ENCODE measurements at places on chromosomes 3 and 15.

- DNase-seq: no peak
Observed at GRCh38 chr15:22808761-22809280, 22.4 kb downstream of the NIPA1 start.

- DNase-seq: no peak
Observed at GRCh38 chr3:38561746-38562466, 65.8 kb downstream of the EXOG start.

DNA sequence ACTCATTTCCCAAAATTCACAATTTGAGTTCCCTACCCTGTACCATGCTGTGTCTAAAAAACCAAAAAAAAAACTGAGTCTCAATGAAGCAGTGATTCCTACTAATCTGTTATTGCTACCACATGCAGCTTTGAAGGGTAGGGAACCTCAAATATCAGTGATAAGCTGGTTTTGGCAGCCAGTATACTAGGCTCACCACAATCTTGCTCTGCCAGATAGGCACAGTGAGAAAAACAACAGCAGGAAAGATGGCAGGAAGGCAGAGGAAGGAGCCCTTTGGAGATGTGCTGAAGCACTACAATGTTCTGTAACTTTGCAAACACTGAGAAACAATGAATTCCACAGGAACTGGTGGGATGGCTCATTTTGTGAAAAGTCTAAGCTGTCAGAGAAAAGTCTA, 96.9 kb upstream of the UBP1 start:
- DNase-seq: no peak

DNA sequence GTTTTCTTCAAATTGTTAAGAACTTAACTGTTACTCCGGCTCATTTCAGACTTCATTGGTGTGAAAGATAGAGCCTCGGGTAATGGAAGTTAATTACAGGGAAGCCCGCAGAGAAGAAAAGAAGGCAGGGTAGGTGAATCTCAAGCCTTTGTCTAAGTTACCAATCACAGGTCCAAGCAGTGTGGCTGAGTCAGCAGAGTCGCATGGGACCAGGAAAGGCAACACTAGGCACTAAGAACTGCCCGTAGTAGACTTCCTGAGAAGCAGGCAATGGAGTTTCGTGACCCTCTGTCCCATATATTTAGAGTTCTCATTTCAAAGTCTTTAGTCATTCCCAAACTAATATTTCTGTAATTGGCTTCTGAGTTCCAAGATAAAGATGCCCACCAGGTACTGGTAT, 122.9 kb upstream of the STT3B start:
- no peak for DNase-seq

DNA sequence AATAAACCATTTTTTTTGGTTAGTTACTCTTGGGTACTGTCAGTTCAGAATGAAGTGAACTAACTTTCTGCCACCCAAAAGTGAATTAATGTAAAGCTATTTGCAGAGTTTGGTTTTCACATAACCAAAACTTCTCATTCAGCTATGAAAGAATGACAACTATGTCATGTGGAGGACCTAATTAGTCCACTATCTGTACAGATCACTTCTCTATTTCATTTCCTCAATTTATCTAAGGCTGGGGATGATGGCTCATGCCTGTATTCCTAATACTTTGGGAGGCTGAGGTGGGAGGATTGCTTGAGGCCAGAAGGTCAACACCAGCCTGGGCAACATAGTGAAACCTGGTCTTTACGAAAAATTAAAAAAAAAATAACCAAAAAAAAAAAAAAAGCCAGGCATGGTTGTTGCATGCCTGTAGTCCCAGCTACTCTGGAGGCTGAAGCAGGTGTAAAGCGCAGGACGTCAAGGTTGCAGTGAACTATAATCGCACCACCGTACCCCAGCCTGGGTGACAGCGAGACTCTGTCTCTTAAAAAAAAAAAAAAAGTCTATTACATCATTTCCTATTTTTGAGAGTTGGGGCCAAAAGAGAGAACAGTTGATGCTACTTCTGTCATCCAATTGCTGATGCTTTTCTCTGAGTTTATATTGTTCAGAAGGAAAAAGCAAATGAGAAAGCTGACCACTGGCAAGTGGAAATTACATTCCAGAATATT, 8.7 kb downstream of the HYPK start:
- DNase-seq: no peak

GRCh38 chr3:152524198-152525140, 255.7 kb downstream of the MBNL1 start:
- DNase-seq: peak; percentile 89

- no peak for DNase-seq
Observed at GRCh38 chr15:61070111-61070901, 158.8 kb downstream of the RORA start.

GRCh38 chr15:29115093-29115991, 154.3 kb downstream of the NSMCE3 start:
- DNase-seq: no peak

All from HT-29 (cell line).